ENCODE measurements at places on chromosomes 12 and 14.

DNA sequence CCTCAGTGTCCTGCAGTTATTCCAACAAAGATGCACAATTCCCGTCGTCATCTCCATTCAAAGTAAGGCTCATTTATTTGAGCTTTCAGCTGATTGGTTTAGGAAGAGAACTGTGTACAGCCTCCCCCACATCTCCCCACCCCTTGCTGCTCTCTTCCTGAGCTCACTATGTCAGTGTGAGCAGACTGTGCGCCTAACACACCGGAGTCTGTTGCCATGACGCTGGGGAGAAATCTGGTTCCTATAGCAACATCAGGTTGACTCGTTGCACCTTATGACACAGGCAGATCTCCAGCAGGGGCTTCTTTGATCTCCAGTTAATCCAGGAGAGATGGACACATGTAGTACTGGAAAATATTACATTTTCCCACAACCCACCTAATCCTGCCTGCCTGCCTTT is 319.4 kb downstream of the CACNA1C start:
- DNase-seq: no peak

DNA sequence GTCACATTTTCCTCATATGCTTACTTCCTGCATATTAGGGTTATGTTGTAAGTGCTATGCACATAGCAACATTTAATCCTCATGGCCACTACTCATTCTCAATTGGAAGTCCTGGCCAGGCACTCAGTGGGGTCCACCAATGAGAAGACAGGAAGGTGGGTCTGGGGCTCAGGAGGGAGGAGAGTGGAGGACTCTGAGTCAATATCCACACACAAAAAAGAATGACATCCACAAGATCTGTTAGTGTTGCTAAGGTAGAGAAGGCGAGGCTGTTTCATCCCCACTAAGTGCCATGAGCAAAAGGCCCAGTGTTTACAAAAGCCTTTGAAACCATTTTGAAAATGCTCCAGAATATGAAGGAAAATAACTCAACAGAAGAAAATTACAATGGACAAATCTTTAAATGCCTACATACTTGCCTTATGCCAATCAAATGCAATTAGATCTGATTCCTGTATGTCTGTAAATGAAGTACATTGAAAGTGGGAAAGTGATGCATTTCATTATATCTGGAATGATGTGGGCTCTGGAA is 53.9 kb downstream of the EID3 start:
- DNase-seq: no peak

- no peak for DNase-seq
Measured at GRCh38 chr14:104390221-104390931, 189.2 kb upstream of the C14orf180 start.

GRCh38 chr14:99820702-99821331 is 27.6 kb downstream of the EML1 start:
- DNase-seq: no peak

DNA sequence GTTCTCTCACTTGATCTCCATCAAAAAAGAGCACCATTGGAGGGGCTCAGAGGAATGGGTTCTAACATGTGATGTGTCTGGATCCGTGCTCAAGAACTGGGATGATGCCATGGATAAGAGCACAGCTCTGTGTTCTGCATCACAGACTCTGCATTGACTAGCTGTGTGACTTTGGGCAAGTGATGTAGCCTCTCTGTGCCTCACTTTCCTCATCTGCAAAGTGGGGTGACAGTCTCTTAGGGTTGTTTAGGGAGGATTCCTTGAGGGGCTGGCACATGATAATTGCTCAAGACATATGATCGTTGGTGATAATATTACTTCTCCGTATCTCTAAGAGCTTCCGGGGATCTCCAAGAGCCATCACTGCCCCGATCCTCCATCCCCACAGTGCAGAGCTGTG is 202.3 kb downstream of the CHST11 start:
- DNase-seq: no peak

- no peak for DNase-seq
Measured at GRCh38 chr14:80845856-80846255, 95.7 kb downstream of the CEP128 start.

DNA sequence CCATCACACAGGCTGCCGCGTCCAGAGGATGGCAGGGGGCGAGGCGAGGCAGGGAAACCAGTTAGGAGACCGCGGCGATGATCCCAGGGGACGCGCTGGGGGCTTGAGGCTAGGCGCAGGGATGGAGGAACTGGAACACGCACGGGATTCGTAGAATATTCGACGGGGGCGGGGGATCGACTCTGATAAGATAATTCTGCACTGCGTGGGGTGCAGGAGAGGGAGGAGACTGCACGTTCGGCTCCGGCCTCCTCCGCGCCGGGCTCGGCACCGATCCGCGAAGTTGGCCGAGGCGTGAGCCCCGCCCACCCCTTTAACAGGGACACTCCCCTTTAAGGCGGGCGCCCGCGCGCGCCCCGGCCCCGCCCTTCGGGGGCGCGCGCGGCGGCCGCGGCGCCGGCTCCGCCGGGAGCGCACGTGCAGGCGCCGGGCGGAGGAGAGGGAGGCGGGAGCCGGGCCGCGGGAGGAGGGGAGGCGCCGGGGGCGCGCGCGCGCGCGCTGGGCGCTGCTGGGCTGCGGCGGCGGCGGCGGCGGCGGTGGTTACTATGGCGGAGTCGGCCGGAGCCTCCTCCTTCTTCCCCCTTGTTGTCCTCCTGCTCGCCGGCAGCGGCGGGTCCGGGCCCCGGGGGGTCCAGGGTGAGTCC is at the start of gene ACVR1B:
TSS of gene ACVR1B (plus strand) at position 501 of the 644 bp plus-strand sequence. CDS start at position 546, 45 bp downstream.
- DNase-seq: peak; percentile 61

- no peak for DNase-seq
Measured at GRCh38 chr14:54440476-54440872, 700 bp downstream of the CNIH1 start.

- peak; percentile 45 for DNase-seq
Measured at GRCh38 chr12:50637870-50638481, 125.9 kb upstream of the ATF1 start.

- no peak for DNase-seq
Measured at GRCh38 chr12:76866151-76866567, 12.7 kb downstream of the CSRP2 start.

GRCh38 chr12:108693751-108694150 is 37.6 kb downstream of the CORO1C start:
- no peak for DNase-seq

GRCh38 chr14:71852181-71852580 is 80.0 kb upstream of the RGS6 start:
- no peak for DNase-seq

- no peak for DNase-seq
Measured at GRCh38 chr14:20934148-20934762, 21.0 kb upstream of the RNASE2 start.

DNA sequence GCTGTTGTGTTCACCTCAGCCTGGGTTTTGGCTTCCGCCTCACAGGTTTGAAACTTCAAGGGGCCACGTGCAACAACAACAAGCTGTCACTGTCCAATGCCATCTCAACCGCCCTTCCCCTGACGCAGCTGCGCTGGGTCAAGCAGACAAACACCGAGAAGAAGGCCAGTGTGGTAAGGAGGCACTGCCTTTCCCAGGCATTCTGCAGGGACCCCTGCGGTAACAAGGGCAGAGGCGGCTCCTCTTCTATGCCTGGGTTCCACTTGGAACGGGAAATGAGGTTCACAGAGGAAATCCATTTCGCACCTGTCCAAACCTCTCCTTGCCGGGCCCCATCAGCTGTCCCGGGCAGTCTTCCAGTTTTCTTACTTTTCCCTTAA is 36.8 kb downstream of the HSP90AA1 start:
- no peak for DNase-seq

- no peak for DNase-seq
Measured at GRCh38 chr12:53097207-53097563, 282 bp upstream of the IGFBP6 start.

- no peak for DNase-seq
Measured at GRCh38 chr12:11158885-11159444, 12.0 kb upstream of the SMIM10L1 start.
